ENCODE measurements at places on chromosomes 1 and 21.

DNA sequence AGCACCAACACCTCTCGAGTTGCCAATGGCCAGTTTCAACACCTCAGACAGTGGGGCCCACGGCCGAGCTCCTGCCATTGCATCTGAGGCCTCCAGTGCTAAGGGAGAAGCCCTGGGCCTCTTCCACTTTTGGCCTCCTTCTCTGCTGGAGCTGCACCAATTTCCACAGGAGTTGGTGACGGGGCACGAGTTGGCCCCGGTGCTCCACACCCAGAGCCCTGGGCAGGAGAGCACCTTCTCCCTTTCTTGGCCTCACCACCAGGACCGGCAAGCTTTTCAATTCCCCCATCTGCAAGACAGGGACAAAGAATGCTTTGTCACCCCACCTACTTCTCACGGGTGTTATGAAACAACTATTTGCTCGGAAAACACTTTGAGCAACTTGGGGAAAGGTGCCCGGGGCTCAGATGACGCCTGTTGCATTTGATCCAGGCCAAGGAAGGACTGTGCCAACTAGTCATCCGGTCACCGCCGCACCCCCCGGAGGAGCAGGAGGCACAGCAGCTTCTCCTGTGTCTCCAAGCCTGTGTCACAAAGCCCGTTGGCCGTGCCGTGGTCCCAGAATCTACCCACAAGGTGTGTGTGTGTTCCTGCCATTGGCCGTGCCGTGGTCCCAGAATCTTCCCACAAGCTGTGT is 55.2 kb downstream of the TOMM20 start:
- DNase-seq = no peak

DNA sequence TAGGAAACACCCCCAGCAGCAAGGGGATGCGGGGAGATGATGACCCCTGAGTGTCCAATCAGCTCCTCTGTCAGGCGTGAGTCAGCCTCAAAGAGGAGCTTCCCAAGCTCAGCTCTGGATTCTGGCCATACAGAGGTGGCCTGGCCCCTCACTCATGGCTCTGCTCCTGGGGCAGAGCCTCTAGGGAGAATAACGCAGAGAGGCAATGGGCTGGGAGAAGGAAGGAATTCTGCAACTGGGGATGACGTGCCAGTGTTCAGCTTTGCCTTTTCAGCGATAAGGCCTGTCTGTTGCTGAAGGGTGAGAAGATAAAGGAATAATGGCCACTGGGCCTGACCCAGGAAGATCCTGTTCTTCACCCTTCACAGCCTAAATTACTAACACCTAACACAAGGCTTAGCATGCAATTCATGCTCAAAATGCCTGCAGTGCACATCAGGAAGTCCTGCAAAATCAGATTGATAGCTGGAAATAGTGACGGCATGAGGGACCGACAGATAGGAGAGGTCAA is 92.2 kb downstream of the TBX19 start:
- DNase-seq = no peak

GRCh38 chr21:14080764-14081096 is 130.0 kb downstream of the LIPI start:
- DNase-seq = no peak

- no peak for DNase-seq
Observed at GRCh38 chr1:62685431-62685859, 2.7 kb downstream of the DOCK7 start.

GRCh38 chr1:55078470-55078869 is 39.1 kb downstream of the PCSK9 start:
- no peak for DNase-seq

DNA sequence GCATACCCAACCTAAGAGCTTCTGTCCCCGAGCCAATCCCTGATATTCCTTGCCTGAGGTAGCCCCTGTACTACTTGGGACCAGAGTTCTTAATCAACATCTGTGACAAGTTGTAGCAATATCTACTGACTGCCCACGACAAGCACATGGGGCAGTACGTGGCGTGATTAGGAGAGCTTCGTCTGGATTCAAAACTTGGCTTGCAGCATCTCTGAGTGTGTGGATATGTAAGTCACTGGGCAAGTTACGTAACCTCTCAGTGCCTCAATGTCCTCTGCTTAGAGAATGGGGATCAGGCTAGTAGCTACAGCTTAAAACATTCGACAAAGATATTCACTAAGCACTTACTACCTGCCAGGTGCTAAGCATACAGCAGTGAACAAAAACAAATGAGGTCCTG is 5.0 kb downstream of the HSPG2 start:
- DNase-seq = no peak

All from stimulated activated CD8-positive, alpha-beta memory T cell treated with anti-CD3 and anti-CD28 coated beads, Interleukin-4, amount 100 ng/mL, for 4 hours (primary cell).